ENCODE measurements at places on chromosomes 2 and 18.
A peak's percentile ranks its signal among the peaks of the same experiment; 100 is the strongest.

GRCh38 chr2:169225233-169225750 lies 137.0 kb downstream of the LRP2 start:
- DNase-seq, result no peak

DNA sequence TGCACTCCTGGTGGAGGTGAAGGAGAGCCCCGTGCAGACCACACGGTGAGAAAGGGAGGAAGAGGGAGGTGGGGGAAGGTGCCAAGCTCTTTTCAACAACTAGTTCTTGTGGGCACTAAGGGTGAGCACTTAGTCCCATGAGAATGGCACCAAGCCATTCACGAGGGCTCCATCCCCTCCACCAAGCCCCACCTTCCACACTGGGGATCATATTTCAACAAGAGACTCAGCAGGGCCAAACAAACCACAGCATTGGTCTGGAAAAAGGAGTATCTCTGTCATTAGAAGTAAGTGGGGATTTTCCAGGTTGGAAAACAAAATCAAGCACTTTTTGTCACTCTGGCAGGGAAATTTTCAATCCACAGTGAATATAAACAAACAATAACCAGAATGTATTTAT lies 38.4 kb downstream of the ZAP70 start:
- DNase-seq, result no peak

GRCh38 chr2:125167152-125167551 lies 1142.1 kb downstream of the CNTNAP5 start:
- peak; percentile 37 for DNase-seq

DNA sequence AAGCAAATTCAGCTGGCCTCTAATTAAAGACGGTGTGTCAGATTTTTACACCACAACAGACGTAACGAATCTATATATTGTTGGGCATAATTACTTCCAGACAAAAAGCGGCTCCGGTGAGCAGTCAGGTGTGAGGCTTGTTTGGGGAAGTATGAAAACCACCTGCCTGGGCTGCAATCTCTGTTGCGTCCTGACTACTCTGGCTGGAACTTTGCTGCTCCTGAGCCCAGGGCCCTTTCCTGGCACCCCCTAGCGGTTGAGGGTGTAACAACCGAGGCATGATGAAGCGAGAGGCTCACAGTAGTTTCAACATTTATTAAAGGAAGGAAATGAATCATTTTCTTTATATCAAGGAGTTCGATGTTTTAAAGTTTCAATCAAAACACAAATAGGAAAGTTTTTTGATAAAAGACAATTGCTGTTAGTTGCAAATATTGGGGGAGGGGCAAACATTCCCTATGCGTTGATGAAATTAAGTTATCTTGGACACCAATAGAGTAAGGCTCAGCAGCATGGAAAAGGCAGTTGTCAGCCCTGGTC lies 10.6 kb upstream of the ITGB6 start:
- DNase-seq, result no peak

All from GM04503 (cell line).